Activated CD4-positive, alpha-beta memory T cell treated with anti-CD3 and anti-CD28 coated beads for 36 hours (primary cell): ENCODE measurements at places on chromosomes 13 and 19.

DNA sequence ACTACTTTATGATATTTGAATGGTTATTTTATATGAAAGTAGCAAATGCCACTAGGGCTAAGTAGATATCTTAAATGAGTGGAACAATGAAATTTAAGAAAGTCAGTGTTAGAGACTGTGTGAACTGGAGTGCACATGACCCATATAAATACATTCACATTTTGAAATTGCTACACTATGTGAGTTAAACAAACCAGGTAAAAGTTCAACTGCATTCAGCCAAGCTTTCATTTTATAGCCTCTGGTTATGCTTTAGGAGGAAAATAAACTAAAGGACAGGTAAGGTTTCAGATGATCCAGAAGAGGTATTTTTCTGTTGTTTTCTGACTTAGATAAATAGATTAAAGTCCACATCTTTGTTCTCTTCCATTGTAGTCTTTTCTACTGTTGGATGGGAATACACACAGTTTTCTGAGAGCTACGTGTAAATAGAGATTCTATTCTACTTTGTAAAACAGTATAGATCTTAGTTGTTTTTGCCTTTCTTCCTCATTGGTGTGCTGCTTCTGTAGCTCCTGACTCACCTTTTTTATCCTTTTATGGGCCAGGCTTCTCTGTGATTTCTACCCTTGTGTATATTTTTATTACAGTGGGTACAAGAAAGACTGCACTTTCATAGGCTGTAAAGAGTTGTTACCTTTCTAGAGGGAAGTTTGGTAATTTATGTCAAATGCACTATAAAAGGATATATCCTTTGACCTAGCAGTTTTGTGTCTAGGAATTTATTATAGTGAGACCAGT, 54.6 kb upstream of the KCTD4 start:
- no peak for DNase-seq

- DNase-seq: no peak
These were observed 8.1 kb upstream of the MUC16 start for GRCh38 chr19:9018163-9018875.

DNA sequence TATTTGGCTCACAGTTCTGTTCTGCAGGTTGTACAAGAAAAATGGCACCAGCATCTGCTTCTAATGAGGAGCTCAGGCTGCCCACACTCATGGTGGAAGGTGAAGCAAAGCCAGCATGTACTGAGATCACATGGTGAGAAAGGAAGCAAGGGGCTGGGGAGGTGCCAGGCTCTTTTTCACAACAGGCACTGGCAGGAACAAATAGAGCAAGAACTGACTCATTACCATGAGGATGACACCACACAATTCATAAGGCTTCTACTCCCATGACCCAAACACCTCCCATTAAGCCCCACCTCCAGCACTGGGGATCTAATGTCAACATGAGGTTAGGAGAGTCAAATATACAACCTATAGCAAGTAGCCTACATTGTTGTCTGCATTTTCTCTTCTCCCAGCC, 522.6 kb downstream of the RFC3 start:
- DNase-seq: no peak

GRCh38 chr19:3118232-3119070, 17.4 kb upstream of the GNA15 start:
- no peak for DNase-seq

- no peak for DNase-seq
These were observed 7.1 kb upstream of the ZNF91 start for GRCh38 chr19:23402388-23402787.

DNA sequence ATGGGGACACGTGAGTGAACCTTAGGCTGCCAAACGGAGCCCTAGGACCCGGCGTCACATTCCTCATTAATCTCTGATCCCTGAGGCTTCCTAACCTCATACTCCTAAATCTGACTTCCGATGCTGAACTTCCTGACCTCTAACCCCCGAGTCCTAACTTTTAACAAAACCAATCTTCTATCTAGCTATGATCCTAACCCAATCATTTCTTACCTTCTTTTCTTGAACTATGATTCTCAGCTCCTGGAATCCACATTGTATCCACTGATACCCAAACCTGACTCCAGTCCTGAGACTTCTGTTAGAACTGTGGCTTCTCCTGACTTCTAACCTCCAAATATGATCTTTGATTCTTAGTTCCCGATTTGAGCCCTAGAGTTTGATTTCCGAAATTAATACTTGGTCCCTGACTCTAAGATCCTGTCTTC, 447 bp downstream of the NFKBIB start:
- DNase-seq: no peak

DNA sequence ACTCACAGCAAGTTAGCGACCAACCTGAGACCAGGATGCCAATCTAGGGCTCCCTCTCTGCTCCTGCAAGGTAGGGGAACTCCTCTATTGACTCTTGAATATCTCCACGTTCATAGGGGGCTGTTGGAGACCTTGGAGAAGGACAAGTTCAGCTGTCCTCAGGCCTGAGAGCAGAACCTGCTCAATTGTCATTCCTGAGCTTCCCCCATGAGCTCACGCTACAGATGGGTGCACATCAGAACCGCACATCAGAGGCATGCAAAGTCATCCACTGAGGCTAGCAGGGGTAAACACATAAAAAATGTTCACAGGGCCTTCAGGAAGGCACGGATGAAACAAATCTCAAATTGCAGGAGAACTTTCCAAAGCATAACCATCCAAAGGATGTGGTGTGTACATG, 168.8 kb upstream of the ZNF507 start:
- no peak for DNase-seq

DNA sequence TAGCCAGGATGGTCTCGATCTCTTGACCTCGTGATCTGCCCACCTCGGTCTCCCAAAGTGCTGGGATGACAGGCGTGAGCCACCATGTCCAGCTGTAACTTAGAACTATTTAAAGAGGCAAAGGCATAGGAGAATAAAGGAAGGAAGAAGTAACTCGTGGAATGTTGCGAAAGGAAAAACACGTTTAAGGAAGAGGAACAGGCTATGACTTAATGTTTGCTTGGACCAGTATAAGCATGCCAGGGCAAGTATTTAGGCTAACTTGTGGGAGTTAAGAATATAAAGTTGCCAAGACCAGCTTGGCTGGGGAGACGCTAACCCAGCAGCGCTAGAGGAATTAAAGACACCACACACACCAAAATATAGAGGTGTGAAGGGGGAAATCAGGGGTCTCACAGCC, 33.5 kb downstream of the ZNF844 start:
- no peak for DNase-seq

DNA sequence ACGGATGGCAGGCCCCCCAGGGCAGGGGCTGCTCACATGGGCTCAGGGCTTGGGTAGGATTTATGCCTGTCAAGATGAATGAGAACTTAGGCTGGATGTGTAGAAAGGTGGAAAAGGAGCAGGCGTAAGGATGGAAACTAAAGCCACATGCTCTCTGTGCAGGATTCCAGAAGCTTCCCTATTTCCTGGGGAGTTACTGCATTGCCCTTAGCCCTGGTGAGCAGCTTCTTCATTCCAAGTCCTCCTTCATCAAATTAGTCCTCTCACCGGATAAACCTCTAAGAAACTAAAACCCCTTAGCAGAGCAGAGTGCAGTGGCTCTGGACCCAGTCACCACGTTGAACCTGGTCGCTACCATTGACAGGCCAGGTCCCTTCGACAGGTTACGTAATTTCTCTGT, 7.4 kb downstream of the ATP12A start:
- DNase-seq: no peak

DNA sequence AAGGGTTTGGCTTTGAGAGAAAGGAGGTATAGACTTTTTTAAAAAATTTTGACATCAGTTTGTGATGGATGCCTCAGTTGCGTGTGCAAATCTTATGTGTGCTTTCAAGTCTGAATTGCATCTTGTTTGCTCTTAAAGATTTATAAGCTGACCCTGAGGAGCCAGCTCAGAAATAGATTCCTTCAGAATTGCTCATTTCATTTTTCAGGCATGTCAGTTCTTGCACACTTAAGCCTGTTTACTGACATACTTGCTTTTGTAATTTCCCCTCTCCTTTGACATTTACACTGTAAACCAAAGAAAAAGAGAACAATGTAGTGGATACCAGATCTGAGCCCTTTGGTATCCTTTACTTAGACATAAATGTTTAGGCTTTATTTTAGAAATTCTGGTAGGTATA, 87.6 kb downstream of the RNF17 start:
- no peak for DNase-seq

DNA sequence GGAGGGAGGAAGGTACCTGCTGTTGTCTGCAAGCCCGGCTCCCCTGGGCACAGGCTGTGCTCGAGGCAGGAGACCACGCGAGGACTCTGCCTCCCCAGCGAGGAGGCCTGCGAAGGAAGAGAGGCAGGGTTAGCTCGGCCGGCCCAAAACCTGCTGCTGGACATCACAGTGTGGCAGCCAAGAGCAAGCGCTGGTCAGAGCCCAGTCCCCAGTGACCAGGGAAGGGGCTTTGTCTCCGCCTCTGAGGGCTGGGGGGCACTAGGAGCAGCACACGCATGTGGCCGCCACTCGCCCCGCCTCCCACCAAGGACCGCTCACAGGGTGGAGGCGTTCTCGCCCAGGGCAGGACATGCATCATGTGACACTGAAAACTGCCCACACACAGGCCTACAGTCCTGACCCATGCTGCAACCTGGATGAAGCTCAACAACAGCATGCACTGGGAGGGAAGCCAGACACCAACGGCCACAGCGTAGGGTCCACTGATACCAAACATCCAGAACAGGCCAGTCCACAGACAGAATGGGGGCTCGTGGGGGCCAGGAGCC, 8.5 kb downstream of the MIER2 start:
- no peak for DNase-seq

DNA sequence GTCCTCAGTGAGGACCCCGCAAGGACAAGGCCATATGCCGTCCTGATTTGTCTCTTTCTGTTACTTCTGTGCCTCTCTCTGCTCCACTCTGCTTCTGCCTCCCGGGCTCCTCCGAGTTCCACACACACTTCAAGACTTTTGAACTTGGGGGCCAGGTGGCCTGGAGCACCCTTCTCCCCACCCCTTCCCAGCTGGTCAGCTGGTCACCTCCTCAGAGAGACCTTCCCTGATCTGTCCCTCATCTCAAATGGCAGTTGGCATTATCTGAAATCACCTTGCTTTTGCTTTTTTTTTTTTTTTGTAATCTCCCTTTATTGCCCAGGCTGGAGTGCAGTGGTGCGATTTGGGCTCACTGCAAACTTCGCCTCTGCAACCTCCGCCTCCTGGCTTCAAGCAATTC, 2.2 kb upstream of the S1PR5 start:
- no peak for DNase-seq
